ENCODE measurements at places on chromosomes 5 and 9.

GRCh38 chr5:157865781-157866180 is 6.8 kb upstream of the CLINT1 start:
- peaks cover 3% of the 10 kb centered on the region for H3K4me1 ChIP-seq
- H3K4me3 ChIP-seq = no peak overlapping the region
- no peaks in the 10 kb centered on the region for H3K36me3 ChIP-seq

GRCh38 chr9:38177680-38178079 is 108.7 kb upstream of the SHB start:
- no peak overlapping the region for H3K27ac ChIP-seq
- H3K4me3 ChIP-seq = no peak overlapping the region
- H3K27me3 ChIP-seq = no peaks in the 10 kb centered on the region
- H3K4me1 ChIP-seq = peaks cover 17% of the 10 kb centered on the region
- no peaks in the 10 kb centered on the region for H3K36me3 ChIP-seq

- H3K4me1 ChIP-seq = peaks cover 24% of the 10 kb centered on the region
- H3K36me3 ChIP-seq = no peaks in the 10 kb centered on the region
- peak; percentile 33 for DNase-seq
- H3K27me3 ChIP-seq = peaks cover 10% of the 10 kb centered on the region
These were observed 133.0 kb downstream of the C9orf50 start for GRCh38 chr9:129487658-129488483.

GRCh38 chr5:173420108-173420507 is 91.9 kb upstream of the STC2 start:
- DNase-seq = no peak
- H3K27ac ChIP-seq = no peak overlapping the region
- H3K36me3 ChIP-seq = no peaks in the 10 kb centered on the region

GRCh38 chr5:59716029-59716428 is 177.5 kb downstream of the PDE4D start:
- DNase-seq = no peak
- no peak overlapping the region for H3K27ac ChIP-seq
- H3K4me1 ChIP-seq = no peaks in the 10 kb centered on the region
- no peaks in the 10 kb centered on the region for H3K27me3 ChIP-seq

- no peaks in the 10 kb centered on the region for H3K27me3 ChIP-seq
- no peaks in the 10 kb centered on the region for H3K4me1 ChIP-seq
- H3K36me3 ChIP-seq = no peaks in the 10 kb centered on the region
- no peak overlapping the region for H3K27ac ChIP-seq
- DNase-seq = no peak
These were observed 380.8 kb upstream of the RFX3 start for GRCh38 chr9:3906437-3907213.

DNA sequence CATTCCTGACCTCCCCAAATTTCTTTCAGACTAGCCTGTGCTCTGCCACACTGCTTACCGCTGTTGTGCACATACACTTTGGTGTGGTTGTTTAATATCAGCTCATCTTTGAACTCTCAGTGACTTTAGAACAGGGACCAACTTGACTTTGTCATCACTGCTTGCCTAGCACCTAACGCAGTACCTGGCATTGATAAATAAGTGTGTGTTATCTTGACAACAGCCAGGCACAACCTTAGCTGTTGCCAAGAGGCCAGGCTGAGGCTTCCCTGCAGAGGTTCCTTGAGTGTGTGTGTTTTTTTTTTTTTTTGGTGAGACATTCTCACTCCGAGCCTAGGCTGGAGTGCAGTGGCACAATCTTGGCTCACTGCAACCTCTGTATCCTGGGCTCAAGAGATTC is 41.0 kb upstream of the SLC28A3 start:
- H3K27me3 ChIP-seq = no peaks in the 10 kb centered on the region
- no peak for DNase-seq
- H3K27ac ChIP-seq = no peak overlapping the region
- no peaks in the 10 kb centered on the region for H3K4me1 ChIP-seq

- peak overlapping the region; percentile 88 for H3K27ac ChIP-seq
These were observed 573 bp upstream of the SPATA24 start for GRCh38 chr5:139404484-139404840.

DNA sequence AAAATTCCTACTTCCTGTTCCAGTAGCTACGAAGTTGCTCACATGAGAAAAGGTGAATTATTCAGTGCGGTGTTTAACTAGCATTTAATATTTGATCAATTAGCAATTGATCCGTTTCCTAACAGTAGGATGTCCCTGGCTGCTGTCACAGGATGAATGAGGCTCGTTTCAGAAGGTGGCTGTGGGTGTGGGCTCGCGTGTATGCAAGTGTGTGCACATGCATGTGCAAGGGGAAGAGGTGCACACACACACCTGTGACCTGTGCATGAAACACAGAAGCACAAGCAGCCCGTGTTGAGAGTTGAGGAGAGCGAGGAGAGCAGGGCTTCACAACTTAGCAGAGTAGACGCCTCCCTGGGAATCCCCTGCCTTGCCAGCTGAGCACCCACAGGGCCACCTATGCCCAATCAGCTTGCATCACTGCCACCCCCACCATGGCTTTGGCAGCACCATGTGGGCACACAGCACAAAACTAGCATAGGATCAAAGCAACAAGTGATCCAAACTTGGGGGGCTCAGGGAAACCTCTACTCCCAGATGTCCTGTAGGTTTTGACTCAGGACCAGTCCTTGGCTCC is 107.2 kb downstream of the C5orf15 start:
- H3K27ac ChIP-seq = no peak overlapping the region
- no peak overlapping the region for H3K4me3 ChIP-seq
- H3K36me3 ChIP-seq = no peaks in the 10 kb centered on the region
- H3K27me3 ChIP-seq = peaks cover 7% of the 10 kb centered on the region

DNA sequence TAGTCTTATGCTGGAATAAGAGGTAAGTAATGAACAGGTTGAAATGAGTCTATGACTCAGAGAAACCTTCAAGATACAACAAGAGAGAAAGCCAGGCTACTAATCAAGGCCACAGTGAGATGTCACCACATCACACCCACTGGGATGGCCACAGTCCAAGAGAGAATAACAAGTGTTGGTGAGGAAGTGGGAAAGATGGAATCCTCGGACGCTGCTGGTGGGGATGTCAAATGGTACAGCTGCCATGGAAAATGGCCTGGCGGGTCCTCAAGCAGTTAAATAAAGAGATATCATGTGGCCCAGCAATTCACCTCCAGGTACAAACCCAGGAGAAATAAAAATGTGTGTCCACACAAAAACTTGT is 41.9 kb upstream of the NEURL1B start:
- no peak for DNase-seq
- no peaks in the 10 kb centered on the region for H3K36me3 ChIP-seq
- H3K27ac ChIP-seq = no peak overlapping the region
- H3K4me3 ChIP-seq = no peak overlapping the region
- no peaks in the 10 kb centered on the region for H3K4me1 ChIP-seq

GRCh38 chr9:98094316-98094715 is 24.7 kb downstream of the TRIM14 start:
- no peak for DNase-seq
- H3K4me3 ChIP-seq = no peak overlapping the region
- no peaks in the 10 kb centered on the region for H3K4me1 ChIP-seq
- no peaks in the 10 kb centered on the region for H3K27me3 ChIP-seq
- no peak overlapping the region for H3K27ac ChIP-seq
